Pulmonary artery endothelial cell (primary cell): ENCODE measurements at places on chromosomes 2 and 18.

DNA sequence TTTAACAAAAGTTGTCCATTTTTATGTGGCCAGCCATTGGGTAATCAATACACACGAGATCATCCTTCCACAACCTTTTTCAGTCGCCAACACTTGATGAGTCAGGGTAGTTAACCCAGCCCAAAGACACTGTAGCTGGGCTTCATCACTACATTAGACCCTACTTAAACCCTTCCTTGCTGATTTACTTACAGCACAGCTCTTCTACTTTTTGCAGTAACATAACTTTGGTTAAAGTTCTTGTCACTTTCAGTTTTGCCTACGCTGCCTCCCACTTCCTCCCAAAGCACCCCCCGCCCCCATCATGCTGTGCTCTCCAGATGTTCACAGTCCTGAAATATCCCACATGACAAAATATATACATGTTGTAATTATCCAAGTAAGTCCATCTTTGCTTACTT is 103.6 kb downstream of the CDK15 start:
- no peak for DNase-seq

DNA sequence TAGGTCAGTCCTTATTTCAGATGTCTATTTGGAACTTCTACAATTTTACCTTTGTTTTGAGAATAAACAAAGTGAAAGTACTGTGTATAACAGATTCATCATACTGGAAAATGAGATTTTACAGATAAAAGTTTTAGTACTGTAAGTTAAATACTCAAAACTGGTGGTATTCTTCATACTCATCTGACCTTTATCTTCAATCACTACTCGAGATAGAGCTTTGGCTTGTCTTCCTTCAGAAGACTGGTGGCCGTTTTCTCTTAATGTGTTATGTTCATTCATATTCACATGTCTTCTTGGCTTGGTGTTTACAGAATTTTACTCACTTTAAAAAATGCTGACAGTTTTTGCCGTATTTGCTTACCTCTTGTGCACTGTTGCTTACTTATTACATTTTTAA is 2.1 kb downstream of the SPOPL start:
- DNase-seq = no peak

GRCh38 chr2:220396287-220396686 is 768.9 kb downstream of the SLC4A3 start:
- DNase-seq = no peak

DNA sequence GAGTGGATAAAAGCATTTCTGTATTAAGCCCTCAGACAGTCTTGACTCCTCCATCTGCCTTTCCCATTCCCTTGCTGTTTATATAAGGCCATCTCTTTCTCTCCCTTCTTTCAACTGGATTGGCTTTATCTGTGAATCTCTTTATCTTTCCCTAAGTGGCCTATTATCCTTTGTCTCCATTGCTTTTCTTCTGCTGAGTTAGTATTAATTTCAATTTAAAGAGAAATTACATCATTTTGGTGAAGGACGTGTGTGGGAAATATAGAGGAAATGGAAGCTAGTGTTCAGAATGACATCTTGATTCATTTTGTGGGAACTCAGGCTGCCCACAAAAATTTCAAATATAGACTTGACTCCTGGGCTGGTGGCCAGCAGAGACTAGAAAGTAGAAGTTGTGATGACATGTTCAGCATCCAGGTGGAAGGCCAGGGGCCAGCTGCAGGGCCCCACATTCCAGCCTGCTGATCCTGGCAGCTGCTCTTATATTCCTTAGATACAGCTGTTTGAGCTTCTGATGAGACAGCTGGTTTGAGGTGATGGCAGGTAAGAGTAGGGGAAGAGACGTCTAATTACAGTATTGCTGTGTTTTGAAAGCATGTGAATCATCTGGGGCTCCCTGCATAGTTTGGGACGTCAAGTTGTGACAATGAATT is 52.3 kb downstream of the DIS3L2 start:
- no peak for DNase-seq

DNA sequence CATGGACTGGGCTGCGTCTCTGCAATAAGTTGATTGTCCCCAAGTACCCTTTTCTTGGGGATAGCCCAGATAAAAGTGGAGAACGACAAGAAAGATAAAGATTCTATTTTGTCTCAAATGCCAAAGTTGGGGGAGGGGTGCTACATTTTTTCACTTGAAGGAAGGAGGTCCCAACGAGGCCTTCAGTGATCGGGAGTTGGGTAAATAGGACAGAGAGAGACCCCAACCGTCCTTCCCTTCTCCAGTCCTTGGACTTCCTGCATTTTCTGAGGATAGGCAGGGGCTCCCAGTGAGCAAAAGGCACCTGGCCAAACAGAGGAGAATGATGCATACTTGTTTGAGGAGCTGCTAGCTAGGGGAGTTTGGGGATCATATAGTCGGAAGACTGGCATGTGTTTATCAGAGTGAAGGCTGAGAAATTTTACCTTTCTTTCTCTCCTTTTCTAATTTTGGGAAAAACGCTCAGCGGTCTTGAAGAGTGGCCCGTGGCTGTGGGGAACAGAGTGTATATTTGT is 3.5 kb upstream of the EN1 start:
- no peak for DNase-seq

DNA sequence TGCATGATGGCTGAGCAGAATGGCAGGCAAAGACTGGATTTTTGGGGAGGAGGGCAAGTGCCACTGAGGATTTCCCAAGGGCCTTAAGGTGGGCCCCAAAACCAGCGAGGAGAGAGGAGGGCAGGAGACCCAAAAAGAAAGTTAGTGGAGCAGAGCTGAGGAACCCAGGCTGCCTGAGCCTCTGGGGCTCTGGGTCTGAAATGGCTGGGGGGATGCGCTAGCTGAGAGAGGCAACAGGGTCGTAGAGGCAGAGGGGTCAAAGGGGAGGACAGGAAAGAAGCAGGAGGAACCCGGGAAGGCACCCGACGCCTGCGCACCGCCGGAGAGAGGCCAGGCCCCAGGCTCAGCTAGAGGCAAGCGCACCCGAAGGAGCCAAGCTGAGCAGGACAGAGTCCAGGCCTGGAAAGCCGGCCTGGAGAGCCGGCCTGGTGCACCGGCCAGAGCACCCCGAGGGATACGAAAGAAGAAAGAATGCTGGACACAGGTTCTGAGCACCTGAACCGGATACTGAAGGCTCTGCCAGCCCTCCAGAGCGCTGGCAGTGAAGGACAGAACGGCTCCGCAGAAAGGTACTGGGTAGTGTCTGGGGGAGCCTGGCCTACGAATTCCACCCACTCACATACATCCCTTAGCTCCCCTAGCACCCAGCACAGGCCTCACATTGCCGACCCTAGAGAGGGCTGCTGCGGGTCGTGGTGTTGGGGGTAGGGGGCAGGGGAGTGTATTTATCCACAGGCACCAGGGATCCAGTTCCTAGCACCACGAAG is 39.5 kb upstream of the ATP6V1B1 start:
- no peak for DNase-seq

GRCh38 chr2:165431014-165431413 is 38.5 kb upstream of the CSRNP3 start:
- no peak for DNase-seq

GRCh38 chr2:215826838-215827441 is 186.4 kb downstream of the MREG start:
- DNase-seq = no peak

GRCh38 chr2:54610700-54611099 is 112.8 kb upstream of the EML6 start:
- no peak for DNase-seq

DNA sequence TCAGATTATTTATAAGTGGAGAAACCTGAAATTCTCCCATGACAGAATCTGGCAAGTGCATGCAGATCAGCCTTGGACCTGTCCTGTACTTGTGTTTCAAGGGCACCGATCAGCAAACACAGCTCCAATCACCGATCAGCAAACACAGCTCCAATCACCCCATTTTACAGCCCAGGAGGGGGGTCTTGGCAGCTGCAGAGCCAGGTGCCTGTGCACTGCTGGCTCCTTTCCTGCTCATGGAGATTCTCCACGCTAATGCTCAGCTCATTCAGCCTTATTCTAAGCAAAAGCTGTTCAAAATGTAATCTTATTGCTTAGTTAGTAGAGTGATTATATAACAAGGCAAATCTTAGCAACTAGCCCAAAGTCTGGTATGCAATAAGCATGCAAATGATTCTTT is 623.1 kb upstream of the HS6ST1 start:
- DNase-seq = no peak

- no peak for DNase-seq
These were observed 286.6 kb downstream of the AGAP1 start for GRCh38 chr2:235780401-235780800.

GRCh38 chr2:218397463-218397819 is 2.2 kb upstream of the CTDSP1 start:
- DNase-seq = no peak

DNA sequence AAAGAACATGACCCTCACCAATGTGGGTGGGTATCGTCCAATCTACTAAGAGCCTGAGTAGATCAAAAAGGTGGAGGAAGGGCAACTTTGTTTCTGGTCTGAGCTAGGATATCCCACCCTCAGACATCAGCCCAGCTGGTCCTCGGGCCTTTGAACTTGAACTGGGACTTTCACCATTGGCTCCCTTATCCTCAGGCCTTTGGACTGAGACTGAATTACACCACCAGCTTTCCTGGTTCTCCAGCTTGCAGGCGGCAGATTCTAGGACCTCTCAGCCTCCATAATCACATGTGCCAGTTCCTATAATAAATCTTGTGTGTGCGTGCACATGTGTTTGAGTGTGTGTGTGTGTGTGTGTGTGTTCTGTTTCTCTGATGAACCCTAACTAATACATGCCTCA is 10.6 kb downstream of the MGAT4A start:
- no peak for DNase-seq
